ENCODE measurements at places on chromosomes 3 and 15.

DNA sequence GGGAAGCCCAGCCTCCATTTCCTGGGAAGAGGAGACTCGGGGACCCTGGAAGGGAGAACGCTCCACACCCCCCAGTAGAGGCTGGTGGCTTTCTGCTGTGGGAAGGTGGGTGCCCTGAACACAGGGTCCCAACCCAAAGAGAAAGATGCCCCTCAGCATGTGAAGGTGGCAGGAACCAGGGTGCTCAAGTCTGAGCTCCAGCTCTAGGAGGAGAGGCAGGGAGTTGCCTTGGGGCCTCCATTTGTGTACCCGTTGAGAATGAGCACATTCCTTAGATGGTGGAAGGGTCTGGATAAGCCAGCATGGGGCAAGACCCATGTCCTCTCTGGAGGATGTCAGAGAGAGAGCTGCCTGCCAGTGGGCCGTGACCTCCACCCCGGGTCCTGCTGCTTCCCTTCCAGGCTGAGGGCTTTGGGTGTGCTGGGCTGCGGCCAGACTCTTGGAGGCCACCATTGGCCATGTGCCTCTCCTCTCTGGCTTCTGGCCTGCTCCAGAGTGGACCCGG lies 212.4 kb downstream of the TBC1D2B start:
- DNase-seq, result no peak

GRCh38 chr3:14225421-14225820 lies 46.8 kb downstream of the LSM3 start:
- DNase-seq, result no peak

DNA sequence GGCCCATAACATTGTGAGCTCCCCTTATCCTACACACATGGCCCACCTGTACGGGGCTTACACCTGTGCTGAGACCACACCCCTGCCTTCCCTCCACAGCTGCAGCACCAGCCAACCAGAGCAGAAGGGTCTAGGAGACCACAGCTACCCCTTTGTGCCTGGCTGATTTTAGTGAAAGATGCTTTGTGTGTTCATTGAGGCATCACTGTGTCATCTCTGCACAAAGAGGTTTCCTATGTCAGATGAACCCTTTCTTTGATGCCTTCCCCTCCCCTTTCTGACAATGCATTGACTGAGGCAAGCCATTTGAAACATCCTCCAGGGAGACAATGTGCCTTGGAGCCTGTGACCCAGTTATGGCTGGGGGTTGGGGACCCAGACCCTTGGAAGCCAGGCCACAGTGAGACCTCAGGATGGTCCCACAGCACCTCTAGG lies 54.9 kb upstream of the SLC7A14 start:
- DNase-seq, result peak; percentile 34

DNA sequence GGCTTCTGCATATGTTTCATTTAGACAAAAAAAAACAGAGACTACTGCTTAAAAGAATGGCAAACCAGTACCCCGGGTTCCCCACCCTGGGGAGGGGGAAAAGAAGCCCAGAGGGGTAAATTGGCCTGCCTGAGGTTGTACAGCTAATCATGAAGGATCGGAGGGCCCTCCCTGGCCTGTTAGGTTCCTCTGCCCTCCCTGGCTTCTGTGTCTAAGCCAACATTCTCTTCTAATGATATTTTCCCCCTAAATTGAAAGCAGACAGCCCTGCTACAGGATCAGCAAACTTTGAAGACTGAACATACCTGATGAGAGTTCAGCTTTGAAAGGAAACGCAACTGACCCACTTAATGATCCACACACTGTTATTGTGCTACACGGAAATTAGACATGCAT lies 2.5 kb downstream of the ARHGAP31 start:
- DNase-seq, result no peak

GRCh38 chr3:104785947-104786346 lies 580.8 kb upstream of the ALCAM start:
- DNase-seq, result no peak

DNA sequence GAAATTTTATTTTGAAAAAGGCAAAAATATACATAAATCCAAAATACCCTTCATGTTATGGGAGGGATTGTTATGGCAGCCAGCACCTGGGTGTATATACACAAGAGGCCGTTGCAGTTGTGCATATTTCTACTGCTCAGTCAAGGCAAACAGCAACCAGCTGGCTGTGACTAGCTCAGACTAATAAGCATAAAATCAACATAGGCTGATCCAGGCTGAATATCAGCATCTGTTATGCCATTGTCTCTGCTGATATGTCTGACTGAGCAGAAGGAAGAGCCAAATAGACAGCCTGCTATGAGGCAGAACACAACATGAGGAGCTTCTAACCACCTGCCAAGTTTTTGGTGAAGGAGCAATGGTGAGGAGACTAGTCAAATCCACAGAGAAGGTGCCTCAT lies 457.5 kb upstream of the ALCAM start:
- no peak for DNase-seq

GRCh38 chr15:64235552-64235951 lies 72.7 kb upstream of the PPIB start:
- DNase-seq, result no peak

GRCh38 chr3:38843898-38844297 lies 27.9 kb upstream of the SCN10A start:
- no peak for DNase-seq

- no peak for DNase-seq
These were observed 331.9 kb upstream of the WNT5A start for GRCh38 chr3:55819005-55819404.

DNA sequence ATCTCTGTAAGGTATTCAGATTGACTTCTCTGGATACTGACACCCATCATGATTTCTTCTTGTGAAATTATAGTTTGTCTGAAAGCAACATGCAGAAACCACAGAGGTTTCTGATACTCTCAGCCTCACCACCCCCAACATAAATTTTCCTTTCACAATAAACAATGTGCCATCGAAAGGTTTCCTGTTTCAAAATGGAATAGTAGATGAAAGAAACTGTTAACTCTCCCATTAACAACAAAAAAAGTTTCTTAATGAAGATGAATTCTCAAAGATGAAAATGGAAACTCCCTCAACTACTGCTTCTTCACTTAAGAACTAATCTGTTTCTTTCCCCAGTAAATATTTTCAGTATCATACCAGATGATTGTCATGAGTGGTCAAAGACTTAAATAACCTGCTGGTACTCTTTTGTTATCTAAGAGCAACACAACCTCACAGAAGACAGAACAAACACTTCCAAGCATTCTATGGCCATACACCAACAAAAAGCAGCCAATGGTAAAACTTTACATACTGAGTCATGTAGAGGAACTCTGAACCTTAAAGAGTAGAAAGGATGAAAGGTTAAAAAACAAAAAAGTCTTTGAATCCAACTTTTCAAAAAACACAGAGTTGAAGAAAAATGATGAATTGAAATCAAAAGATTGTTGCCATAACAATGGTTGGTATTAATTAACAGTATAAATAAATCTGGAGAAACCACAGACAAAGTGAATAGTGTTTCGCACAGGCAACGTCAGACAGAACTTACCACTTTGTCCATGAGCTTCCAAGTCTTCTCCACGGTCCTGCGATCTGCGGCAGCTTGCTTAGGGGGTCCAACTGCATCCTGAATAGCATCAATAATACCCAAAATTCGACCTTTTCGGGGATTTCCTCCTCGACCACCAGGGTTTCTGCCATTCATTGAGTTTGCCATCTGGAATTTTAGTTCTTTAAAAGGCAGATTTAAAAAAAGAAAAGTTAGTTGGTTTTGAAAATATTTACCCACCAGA lies 1.9 kb downstream of the CBLB start:
- DNase-seq, result no peak

DNA sequence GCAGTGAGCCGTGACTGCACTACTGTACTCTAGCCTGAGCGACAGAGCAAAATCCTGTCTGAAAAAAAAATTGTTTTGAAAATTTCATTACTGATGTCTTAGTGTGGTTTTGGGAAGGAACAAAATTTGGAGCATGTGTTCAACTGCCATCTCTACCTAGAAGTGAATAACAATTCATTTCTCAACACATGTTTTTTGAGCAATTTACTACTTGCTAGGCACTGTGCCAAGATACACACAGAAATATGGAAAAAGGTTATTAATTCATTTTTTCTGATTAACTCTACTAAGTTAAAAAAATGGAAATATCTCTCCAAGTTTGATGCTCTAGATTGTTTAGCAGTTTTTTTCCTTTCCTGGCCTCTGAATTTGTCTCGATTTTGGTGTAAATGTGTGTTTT lies 5.2 kb upstream of the TCF12 start:
- DNase-seq, result no peak

- DNase-seq, result no peak
These were observed 557.5 kb downstream of the GOLGA6L6 start for GRCh38 chr15:19984101-19984500.

- no peak for DNase-seq
These were observed 278.1 kb upstream of the CHRNA7 start for GRCh38 chr15:31752065-31752762.

DNA sequence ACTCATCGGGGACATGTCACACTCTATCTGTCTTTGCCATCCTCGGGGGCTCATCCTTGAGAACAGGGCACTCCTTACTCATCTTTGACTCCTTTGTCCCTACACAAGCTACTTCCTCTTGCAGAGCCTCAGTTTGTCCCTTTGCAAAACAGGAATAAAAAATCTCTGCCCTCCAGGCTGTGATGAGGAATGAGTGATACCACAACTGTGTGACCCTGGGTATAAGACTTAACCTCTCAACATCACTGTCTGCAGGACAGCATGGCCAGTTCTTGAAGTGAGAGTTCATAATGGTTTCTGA lies 48.5 kb downstream of the IQSEC1 start:
- DNase-seq, result no peak

DNA sequence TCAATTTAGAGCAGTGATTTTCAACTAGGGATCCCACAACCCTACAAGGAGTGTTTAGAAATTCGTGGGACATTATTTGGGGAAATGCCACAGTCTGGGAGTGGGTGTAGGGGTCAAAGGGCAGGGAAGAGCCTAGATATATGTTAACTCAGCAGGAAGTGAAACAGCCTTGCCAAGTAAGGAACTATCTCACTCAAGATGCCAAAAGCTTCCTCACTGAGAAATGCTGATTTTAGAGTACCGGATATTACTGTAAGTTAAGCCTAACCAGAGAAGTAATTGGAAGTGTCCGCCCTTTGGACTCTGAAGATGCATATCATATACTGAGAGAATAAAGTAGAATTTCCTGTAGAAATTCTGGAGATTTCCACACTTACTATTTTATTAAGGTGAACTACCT lies 158.6 kb downstream of the BBX start:
- no peak for DNase-seq

GRCh38 chr3:128466840-128467541 lies at the start of gene DNAJB8:
DNAJB8 (minus strand) TSS chr3:128466890; CDS start chr3:128463245, 3,645 bp downstream.
- no peak for DNase-seq

DNA sequence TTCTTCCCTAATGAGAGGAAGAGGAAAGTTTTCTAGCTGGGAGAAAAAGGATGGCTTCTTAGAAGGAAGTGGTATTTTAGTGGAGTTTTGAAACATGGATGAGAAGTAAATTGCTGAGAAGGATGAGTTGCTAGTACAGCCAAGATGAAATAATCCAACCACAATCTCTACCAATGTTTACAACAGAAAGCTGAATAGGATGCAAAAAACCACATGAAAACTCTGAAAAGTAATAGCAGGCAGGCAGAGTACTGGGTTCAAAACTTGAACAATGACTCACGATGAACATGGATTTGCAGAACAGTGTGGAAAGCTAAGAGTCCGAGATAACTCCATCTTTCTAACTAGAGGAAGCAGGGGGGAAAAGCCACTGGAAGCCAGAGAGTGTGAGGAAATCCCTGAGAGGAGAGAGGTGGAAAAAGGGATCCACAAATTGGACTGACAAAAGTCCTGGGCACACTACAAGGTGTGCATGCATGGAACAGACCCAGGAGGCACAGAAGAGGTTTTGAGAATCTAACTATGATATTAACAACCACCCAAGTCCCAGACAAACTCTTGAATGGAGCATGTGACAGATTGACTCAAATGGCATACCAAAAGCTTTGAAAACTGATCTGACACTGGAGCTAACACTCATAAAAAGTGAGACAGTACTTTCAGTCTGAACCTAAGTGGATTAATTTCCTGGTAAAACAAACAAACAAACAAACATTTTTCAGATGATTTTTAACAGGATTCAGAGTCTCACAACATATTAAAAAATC lies 76.7 kb downstream of the ST6GAL1 start:
- DNase-seq, result no peak

- peak; percentile 65 for DNase-seq
These were observed 104.8 kb downstream of the ETFA start for GRCh38 chr15:76206325-76206976.

GRCh38 chr3:149496891-149497290 lies 22.4 kb downstream of the TM4SF4 start:
- DNase-seq, result no peak

GRCh38 chr15:81015621-81016488 lies 15.1 kb downstream of the TLNRD1 start:
- DNase-seq, result peak; percentile 44

DNA sequence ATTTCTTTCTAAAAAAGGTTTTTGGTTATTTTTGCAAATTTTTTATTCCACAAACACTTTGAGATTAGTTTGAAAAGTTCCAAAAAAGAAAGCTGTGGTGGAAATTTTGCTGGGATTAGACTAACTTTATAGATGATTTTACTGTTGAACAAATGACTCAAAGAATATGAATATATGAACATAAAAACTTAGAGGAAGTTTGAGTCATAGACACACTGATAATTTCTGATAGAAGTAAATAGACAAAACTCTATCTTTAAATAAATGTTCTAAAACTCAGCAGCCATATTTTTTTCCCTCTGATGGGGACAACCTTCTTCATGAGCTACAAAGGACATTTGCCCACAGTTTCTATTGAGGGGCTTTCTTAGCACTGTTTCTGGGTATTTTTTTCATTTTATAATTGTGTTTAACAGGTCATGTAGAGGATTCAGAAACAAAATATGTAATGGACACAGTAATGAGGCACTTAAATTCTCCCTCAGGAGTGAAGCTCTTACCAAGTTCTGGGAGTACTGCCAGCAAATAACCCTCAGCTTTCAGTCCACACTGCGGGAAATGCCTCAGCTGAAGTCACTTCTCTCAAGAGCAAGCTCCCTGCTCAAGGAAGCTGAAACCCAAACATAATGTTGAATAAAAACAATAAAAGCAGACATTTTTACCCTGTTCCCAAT lies 157.6 kb downstream of the NFKBIZ start:
- DNase-seq, result no peak

DNA sequence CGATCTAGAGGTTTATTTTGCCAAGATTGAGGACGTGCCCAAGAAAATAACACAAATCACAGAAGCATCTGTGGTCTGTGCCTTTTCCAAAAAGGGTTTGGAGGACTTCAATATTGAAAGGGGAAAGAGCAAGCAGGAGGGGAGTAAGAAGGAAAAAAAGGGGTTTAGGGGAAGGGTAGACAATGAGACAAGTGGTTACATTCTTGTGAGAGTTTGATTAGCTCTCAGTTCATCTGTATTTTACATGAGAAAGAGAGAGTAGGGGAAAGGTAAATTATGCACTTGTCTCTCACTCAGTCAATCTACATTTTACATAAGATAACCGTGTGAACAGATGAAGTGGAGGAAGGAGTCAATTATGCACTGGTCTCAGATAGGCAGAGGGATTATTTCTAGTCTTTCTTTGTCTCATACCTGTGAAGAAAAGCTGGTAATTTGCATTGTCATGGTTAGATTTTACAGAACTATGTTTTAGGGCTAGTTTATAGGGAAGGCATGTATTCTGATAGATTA lies 931.3 kb downstream of the CADM2 start:
- no peak for DNase-seq

GRCh38 chr3:191342006-191342405 lies 11.7 kb upstream of the UTS2B start:
- no peak for DNase-seq

GRCh38 chr3:4564928-4565586 lies 71.9 kb downstream of the ITPR1 start:
- DNase-seq, result no peak

GRCh38 chr3:50156549-50157493 lies 1.7 kb downstream of the SEMA3F start:
- no peak for DNase-seq

GRCh38 chr3:161794551-161794950 lies 297.9 kb downstream of the OTOL1 start:
- no peak for DNase-seq

All from caudate nucleus (tissue), 63 donors.